G401 (cell line): ENCODE measurements at places on chromosomes 16 and 17. TPM values are rescaled to one million over a fixed set of nuclear protein-coding genes. Genes with fewer than 3 reads are reported as not detected.

Gene IRF8
- total RNA-seq: not detected in 2 replicates

Gene CTRL
- 0.18 TPM in 1 of 2 replicates, not detected in the other for total RNA-seq

Gene PPY
- not detected in 2 replicates for total RNA-seq

Gene CTRB1
- not detected in 2 replicates for total RNA-seq

Gene GCGR
- 0.61 TPM in 1 of 2 replicates, not detected in the other for total RNA-seq

Gene ZDHHC1
- 5.8 and 7.0 TPM in 2 replicates for total RNA-seq

Gene NXPH3
- total RNA-seq: 93.4 and 111 TPM in 2 replicates

Gene CPSF4L
- 0.14 TPM in 1 of 2 replicates, not detected in the other for total RNA-seq

Gene ADAD2
- not detected in 2 replicates for total RNA-seq

Gene NEUROD2
- not detected in 2 replicates for total RNA-seq

Gene KRT9
- not detected in 2 replicates for total RNA-seq

Gene CACNA1H
- total RNA-seq: 14.8 and 21.8 TPM in 2 replicates

Gene KIF22
- total RNA-seq: 169 and 171 TPM in 2 replicates

Gene NR1D1
- total RNA-seq: 0.06 and 2.0 TPM in 2 replicates

Gene KIF18B
- total RNA-seq: 22.6 and 24.4 TPM in 2 replicates

Gene B3GNT9
- 0.55 TPM in 1 of 2 replicates, not detected in the other for total RNA-seq

Gene GAS7
- 12.6 and 14.3 TPM in 2 replicates for total RNA-seq

Gene C17orf50
- not detected in 2 replicates for total RNA-seq

Gene ZNF75A
- 23.0 and 25.4 TPM in 2 replicates for total RNA-seq

Gene FNDC8
- not detected in 2 replicates for total RNA-seq

Gene SNF8
- 206 and 275 TPM in 2 replicates for total RNA-seq

Gene GAS2L2
- not detected in 2 replicates for total RNA-seq

Gene SOX9
- total RNA-seq: not detected in 2 replicates

Gene MT1F
- not detected in 2 replicates for total RNA-seq

Gene ATP2A1
- total RNA-seq: 7.8 and 11.1 TPM in 2 replicates

Gene CTF1
- 2.1 and 2.4 TPM in 2 replicates for total RNA-seq

Gene PDILT
- total RNA-seq: not detected in 2 replicates

Gene CPHXL2
- total RNA-seq: not detected in 2 replicates

Gene HIGD1B
- not detected in 2 replicates for total RNA-seq

Gene CES5A
- total RNA-seq: not detected in 2 replicates

Gene CCL3
- total RNA-seq: not detected in 2 replicates

Gene EFCAB13
- total RNA-seq: not detected in 2 replicates

Gene MYCBPAP
- total RNA-seq: 0.58 and 1.7 TPM in 2 replicates

Gene TSPAN10
- total RNA-seq: 66.8 and 98.7 TPM in 2 replicates
